Hippocampal formation (tissue), 2 donors: ENCODE measurements at places on chromosomes 1 and 21.

GRCh38 chr1:192147221-192147620 lies 11.0 kb upstream of the RGS18 start:
- no peak for DNase-seq

DNA sequence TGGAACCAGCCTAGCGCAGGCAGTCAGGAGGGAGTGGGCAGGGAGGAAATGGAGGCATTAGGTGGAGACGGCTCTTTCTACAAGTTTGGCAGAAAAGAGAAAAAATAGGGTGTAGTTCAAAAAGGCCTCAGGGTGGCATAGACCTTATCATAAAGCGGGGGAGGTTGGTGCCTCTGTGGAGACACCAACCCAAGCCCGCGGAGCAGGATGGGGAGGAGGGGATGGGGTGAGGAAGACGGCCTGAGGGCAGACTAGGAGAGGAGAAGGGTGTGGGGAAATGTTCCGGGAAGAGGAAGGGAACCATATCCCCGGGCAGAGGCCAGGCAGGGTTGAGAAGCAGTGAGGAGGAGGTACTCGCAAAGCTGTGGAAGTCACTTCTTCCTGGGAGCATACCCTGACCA lies 17.4 kb upstream of the SHE start:
- no peak for DNase-seq

DNA sequence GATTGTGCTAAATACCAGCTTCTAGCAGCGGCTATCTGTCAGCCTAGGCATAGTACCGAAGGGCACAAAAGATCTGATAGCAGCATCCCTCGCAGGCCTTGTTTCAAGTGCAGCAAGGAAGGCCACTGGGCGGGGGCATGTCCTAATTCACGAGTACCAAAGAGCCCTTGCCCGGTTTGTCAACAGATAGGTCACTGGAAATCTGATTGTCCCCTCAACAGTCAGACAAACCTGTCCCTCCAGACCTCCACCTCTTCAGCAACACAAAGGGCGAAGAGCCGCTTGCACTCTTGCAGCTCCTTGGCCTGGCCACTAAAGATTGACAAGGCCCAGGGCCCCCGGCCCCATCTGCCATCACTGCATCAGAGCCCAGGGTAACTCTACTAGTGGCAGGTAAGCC lies 22.7 kb upstream of the CA6 start:
- DNase-seq = no peak

DNA sequence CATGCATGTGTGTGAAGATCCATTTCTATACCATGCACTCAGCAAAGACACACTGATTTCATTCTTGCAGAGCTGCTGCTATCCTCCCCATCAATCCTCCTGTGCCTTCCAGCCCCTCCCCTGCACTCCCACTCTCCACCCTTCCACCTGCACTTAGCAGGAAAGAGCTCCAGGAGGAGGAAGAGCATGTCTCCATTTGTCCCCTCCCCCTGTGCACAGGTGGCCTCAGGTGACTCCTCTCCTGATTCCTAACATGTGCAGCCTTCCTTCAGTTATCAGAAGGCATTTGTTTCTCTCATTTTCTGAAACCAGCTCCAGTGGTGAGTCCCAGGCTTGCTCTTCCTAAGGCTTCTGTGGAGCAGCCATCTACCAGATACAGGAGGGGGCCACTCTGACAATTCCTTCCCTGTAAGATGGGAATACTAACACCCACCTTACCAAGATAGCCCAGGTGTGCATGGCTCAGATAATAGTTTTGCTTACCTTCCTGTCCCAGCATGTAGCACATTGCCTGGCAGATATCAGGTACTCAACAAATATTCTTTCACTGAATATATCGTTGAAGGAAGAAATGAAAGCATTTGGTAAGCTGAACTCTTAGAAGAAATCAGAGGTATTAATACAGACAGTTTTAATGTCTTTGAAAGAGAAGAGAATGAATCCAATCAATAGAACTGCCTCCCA lies 21.9 kb upstream of the FAM3B start:
- no peak for DNase-seq

DNA sequence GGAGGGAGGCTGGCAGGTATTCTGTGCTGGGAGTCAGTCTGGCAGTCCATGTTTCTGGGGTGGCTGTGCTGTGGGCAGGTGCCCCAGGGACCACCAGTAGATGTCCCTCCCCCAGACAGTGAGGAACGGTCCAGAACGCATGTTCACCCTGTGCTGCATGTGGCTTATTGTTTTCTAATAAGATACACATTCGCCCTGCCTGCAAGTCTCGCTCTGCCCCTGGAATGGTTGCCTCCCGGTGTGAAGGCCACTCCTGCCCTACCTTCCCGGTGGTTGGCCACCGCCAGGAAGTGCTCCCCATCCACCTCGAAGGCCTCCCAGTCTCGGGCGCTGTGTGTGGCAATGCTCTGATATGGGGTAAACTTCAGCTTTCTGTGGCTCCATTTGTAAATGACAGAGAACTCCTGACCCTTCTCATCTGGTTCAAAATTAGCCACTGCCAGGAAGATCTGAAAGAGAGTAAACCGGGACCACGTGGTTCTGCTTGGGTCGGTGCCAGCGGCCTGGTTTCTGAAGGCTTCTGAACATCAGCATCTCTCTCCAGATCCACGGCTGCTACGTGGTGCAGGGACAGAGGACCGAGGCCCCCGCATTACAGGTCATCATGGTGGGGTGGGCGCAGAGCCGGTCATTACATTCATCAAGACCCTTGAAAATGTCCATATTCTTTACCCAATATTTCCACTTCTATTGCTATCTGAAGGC lies 14.5 kb downstream of the KRTAP10-1 start:
- DNase-seq = no peak

GRCh38 chr1:156427957-156428356 lies 58.9 kb downstream of the RHBG start:
- DNase-seq = no peak

DNA sequence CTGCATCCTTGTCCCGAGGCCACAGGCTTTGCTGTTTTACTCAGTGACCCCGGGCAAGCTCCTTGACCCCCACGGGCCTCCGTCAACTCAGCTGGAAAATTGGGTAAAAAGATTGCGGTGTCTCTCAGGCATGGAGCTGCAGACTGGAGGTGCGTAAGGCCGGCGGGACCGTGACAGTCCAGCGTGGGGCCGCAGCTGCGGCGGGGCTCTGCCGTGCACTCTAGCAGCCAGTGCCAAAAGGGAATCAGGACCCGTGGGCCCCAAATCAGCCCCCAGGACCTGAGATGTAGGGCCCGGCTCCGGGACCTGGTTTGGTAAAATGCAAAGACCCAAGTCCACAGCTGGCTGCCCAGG lies 158.3 kb downstream of the PRDM16 start:
- no peak for DNase-seq

- no peak for DNase-seq
Measured at GRCh38 chr1:17795081-17795809, 40.1 kb downstream of the ACTL8 start.

DNA sequence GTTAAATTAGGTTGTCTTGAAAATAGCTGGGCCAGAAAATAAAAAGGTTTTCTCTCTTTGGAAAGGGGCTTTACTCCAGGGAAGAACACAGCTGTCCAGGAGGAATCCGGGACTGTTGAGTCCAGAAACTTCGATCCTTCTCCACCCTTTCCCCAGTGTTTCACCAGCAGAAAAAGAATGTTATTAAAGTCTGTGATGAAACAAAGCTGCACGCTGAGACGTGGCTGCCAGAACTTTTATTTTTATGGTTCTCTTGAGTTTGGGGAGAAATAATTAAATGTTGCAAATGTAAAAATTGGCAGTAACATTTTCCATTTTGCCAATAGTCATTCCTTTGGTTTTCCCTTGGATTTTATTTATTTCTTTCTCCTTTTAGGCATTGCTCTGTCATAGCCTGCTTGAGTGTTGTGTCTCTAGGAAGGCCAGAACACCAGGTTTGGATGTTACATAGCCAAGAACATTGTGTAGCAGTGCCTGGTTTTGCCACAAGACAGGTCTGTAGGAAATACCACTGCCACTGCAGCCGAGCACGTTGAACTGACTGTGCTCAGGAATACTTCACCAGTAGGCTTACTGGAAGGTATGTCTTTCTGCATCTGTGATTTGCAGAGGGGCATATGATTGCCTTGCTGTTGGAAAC lies 87.4 kb downstream of the ROR1 start:
- DNase-seq = no peak

GRCh38 chr1:241485554-241485992 lies 34.0 kb downstream of the FH start:
- DNase-seq = no peak

DNA sequence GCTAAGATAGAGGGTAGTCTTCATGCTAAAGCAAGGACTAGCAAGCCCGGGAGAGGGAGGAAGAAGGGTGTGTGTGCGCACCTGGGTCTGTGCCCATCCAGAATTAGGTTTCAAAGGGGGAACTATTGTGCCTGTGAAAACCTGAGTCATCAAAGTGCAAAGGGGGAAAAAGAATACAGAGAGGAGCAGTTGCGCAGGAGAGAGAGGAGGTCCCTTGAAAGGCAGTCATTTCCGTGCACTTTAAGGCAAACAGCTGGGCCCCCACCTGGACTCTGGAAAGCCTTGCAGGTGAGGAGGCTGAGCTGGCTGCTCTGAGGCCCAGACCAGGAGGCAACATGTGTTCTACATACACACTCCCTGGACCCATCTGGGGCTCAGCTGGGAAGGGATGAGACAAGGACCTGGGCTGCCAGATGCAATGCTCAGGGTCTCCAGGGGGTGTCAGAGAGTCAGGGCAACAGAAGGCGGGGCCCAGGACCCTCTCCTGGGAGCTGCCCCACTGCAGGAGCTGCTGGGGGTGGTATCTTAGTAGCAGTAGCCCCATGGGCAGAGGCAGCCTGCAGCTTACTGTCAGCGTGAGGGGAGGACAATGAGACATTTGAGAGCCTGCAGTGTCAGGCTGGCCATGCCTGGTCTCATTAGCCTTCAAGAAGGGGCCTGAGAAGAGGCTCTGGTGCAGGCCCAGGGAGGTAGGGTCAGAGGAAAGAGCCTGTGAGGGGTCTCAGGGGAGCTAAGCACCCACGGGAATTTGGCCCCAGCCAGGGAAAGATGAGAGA lies 14.3 kb downstream of the PROK1 start:
- no peak for DNase-seq

GRCh38 chr1:58585581-58586151 lies 8.6 kb upstream of the TACSTD2 start:
- no peak for DNase-seq

DNA sequence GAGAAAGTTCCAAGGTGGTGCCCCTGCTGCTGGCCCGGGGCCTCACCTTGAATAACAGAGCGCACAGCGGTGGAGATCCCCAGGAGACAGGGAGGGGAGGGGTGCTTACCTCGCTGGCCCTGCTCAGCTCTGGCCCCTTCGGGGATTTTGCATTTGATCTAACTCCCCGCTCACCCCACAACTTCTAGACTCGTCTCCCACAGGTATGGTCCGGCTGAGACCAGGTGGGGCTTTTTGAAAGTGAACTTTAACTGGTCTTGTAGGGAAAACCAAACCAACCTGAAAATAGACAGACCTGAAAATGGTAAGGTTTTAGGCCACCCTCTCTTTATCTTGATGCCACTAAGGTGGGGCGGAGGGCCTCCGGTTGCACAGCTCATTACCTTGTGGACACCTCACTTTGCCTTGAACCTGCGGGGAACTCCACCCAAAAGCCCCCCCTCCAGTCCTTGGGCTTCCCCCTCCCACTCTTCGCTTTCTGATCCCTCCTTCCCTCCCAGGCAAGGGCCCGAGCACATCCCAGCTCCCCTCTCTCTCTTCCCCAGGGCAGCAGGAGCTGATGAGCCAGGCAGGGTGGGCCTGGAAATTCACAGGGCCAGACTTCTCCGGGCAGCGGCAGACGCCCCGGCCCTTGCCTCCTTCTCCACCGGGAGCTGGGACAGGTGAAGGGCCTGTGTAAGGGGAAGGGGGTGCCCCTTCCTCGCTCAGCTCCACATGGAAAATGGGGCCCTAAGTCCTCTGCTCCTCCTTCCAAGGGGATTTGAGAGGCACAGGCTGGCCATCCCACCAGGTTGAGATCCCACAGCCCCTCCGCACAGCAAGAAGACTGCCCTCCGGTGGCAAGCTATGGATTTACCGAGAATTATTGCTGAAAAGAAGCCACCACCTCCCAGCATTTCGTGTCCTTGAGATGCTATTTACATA lies 16.1 kb downstream of the TNFRSF8 start:
- no peak for DNase-seq

DNA sequence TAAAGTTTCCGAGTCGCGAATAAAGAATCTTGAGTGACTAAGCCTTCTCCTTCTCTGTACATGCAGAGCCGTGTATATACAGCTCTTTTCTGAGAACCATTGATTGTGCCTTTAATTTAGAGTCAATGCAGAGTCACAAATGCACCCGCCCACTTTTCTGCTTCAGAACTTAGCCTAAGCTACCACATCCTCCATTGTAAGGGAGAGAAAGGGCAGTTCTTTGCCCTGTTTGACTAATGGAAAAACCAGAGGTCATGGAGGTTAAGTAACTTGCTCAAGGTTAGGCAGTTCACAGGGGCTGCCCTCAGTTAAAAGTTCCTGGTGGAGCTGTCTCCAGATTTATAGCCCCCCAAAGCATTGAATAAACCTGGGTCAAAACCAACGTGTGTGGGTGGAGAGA lies 139.6 kb downstream of the TOMM20 start:
- DNase-seq = no peak

DNA sequence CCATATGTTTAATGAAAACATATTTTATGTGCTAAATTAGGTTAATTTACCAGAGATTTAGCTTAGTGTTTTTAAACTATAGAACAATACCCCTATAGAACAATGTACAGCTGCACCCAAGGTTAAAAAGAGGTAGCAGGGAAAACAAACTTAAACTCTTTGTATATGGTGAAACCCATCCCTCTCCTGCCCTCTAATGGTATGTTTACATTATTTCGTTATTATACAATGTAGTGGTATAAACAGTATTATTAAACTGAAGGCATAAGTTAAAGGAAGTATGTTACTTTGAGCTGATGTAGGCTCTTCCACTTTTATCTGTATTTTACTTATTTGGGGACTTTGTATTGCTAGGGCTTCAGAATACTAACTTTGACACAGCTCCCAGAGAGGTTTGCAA lies 16.7 kb upstream of the ZYG11A start:
- no peak for DNase-seq

- DNase-seq = no peak
Measured at GRCh38 chr1:89407360-89407759, 43.5 kb downstream of the GBP6 start.

GRCh38 chr1:47856996-47857395 lies 140.2 kb downstream of the TRABD2B start:
- no peak for DNase-seq

- DNase-seq = no peak
Measured at GRCh38 chr1:181905944-181906597, 155.4 kb downstream of the ZNF648 start.
